AG04449 (cell line): ENCODE measurements at places on chromosomes 11 and 22.

- no peak for DNase-seq
Observed at GRCh38 chr11:75147875-75148263, 3.0 kb upstream of the SLCO2B1 start.

GRCh38 chr11:121576531-121576930, 123.8 kb upstream of the SORL1-AS1 start:
- DNase-seq, result no peak

DNA sequence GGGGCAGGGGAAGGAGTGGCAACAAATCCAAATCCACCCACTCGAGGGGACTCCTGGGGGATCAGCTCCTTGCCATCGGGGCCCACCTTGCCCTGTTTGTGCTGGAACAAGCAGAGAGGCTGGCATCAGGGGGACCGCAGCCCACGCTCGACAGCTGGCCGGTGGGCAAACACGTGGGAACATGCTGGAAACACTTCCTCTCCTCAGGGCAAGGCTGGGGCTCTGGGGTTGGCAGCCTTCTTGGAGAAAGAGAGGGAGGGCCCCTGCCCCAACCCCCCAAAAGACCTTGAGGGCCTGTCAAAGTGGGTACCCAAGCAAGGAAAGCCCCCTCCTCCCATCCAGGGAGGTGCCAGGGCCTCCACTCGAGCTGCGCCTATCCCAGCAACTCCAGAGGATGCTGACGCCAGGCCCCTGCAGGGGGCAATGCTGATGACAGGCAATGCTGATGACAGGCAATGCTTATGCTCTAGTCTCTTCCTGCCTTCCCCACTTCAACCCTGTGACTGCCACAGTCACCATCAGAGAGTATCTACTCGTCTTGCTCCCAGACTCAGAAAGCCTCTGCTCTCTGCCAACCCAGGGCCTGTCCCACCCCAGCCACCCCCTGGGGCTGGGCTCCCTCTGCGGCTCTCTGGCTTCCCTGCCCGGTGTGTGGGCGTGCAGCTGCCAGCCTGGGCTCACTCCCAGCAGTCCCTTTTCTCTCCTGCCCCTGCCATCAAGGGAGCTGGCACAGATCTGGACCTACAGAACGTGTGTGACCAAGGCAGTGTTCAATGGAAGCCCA, 6.0 kb downstream of the ESS2 start:
- DNase-seq, result no peak

DNA sequence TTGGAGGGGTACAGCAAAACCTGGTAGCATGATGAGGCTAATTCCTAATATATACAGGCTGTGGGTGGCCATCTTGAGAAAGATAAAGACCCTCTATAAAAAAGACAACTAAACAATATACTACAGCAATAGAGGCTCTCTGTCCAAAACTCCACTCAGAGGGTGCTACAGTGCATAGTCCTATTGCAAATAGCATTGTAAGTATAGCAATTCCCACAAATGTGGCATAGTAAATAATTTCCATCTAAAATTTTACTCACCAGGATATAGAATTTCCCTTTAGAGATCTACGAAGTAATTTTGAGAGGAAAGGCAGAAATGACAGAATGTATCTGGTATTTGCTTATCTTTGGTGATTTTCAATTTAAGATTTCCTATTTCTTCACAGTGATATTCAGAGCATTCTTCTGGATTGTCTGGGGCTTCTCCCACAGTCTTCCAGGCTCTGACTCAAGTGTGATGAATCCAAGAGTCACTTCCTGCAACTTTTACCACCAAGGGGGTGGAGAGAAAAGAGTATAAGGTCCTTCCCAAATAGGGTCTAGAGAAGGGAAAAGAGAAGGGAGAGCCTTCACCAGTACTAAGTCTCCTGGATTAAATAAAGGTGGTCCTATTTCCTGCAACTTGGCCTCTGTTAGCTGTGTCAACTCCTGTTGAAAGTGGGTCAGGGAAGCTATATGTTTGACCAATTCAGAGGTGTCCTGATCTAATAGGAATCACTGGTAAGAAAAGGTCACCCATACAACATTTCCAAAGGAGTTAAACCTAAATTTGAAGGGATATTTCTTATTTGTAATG, 1054.7 kb upstream of the CNTN5 start:
- peak; percentile 90 for DNase-seq

- DNase-seq, result no peak
Observed at GRCh38 chr11:27139742-27140367, 99.2 kb downstream of the BBOX1 start.

DNA sequence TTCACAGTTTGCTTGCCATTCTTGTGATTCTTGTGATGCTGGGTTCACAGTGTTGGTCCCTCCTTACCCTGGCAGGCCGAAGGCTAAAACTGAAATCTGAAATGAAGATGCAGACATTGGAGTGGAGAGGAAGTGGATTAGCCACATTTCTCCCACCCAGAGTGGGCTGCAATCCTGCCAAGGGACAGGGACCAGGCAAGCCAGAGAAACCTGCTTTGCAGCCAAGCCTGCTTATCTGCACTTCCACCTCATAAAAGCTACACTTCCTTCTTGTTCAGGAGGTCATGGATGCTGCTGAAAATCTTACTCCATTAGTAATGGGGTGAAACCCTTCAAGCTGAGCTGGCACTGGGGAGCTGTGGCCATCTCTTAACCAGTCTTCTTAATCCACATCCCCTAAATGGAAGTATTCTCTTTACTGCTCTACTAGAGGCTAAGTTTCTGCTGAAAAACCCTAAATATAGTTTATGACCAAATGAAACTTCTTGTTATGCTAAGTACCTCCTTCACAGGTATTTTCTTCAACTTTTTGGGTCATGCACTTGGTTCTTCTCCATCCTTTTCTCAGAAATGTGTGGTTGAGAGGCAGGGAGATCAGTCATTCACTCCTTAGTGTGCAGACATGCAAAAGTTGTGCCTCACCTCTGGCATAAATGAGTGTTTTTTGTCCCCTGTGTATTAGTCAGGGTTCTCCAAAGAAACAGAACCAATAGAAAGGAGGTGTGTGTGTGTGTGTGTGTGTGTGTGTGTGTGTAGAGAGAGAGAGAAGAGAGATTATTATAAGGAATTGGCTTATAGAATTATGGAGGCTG, 133.9 kb upstream of the BMAL1 start:
- DNase-seq, result no peak

- DNase-seq, result no peak
Observed at GRCh38 chr11:34203377-34203871, 98.0 kb downstream of the NAT10 start.

- DNase-seq, result no peak
Observed at GRCh38 chr11:4830346-4830745, 9.2 kb downstream of the OR51F2 start.

DNA sequence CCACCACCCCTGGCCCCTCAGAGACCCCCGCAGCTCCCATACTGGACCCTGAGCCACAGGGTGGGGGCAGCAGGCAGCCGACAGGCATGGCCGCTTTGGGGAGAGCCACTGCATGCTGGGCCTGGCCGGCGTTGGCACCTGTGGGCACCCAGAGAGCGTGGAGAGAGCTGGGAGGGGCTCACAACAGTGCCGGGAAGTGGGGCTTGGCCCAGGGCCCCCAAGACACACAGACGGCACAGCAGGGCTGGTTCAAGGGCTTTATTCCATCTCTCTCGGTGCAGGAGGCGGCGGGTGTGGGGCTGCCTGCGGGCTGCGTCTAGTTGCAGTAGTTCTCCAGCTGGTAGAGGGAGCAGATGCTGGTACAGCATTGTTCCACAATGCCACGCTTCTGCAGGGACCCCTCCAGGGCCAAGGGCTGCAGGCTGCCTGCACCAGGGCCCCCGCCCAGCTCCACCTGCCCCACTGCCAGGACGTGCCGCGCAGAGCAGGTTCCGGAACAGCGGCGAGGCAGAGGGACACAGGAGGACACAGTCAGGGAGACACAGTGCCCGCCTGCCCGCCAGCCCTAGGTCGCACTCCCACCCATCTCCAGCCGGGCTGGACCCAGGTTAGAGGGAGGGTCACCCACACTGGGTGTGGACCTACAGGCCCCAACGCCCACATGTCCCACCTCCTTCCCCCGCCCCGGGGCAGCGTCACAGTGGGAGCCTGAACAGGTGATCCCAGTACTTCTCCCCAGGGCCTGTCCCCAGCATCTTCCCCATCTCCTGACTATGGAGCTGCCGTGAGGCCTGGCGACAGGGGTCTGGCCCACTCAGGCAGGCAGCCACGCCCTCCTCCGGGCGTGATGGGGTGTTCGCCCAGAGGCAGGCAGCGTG, 1.2 kb downstream of the INS start:
- no peak for DNase-seq

GRCh38 chr22:30435674-30436126, 10.1 kb downstream of the MTFP1 start:
- no peak for DNase-seq

DNA sequence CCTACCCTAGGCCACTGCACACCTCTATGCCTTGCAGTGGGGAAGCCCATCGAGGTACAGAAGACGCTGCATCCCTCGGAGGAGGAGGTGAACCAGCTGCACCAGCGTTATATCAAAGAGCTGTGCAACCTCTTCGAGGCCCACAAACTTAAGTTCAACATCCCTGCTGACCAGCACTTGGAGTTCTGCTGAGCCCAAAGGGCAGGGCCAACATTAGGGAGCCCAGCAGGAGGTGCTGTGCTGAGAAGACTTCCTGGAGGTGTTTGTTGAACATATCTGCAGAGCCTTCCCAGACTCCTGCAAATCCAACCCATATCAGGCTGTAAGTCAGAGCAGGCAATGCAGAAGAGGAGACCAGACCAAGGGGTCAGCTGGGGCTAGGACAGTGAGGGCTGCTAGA, 13.5 kb downstream of the MOGAT2 start:
- DNase-seq, result no peak

- no peak for DNase-seq
Observed at GRCh38 chr11:66328302-66329144, 7.7 kb downstream of the RIN1 start.

GRCh38 chr22:37229012-37229804, 14.9 kb downstream of the RAC2 start:
- DNase-seq, result no peak

- no peak for DNase-seq
Observed at GRCh38 chr11:16833026-16833425, 94.6 kb downstream of the C11orf58 start.

- DNase-seq, result no peak
Observed at GRCh38 chr11:73983741-73984538, 1.3 kb upstream of the UCP2 start.

DNA sequence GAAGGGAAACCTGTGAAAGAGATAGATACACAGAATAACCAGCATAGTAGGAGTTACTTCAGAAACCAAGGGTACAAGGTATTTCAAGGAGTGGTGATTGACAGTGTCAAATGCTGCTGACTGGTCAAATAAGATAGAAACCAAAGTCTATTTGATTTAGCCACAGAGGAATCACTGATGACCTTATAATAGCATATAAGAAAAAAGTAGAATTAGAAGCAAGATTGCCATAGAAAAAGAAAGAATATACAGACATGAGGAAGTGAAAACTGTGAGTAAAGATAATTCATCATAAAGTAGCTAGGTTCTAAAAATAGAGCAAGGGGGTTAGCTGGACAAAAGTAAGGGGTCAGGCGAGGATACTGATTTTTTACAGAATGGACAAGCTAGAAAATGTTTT, 14.2 kb downstream of the ZBTB44 start:
- DNase-seq, result no peak

GRCh38 chr11:105458071-105458470, 151.8 kb upstream of the GRIA4 start:
- no peak for DNase-seq

DNA sequence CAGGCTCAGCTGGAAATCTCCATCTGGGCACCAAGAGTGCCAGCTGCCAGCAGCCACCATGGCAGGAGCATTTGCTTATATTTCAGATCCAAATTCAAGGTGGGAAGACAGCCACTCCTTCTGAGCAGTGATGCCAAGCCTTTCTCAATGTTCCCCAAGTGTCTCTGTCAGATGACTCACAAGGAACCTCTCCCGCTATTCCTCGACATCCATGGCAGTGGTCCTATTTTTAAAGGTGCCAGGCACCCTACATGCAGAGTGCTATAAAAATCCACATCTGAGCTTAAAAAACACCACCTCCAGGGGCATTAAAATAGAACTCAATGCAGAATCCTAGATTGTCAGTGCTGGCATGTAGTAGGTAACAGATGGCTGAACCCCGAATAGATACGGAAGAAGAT, 112.1 kb downstream of the SLC1A2 start:
- no peak for DNase-seq

DNA sequence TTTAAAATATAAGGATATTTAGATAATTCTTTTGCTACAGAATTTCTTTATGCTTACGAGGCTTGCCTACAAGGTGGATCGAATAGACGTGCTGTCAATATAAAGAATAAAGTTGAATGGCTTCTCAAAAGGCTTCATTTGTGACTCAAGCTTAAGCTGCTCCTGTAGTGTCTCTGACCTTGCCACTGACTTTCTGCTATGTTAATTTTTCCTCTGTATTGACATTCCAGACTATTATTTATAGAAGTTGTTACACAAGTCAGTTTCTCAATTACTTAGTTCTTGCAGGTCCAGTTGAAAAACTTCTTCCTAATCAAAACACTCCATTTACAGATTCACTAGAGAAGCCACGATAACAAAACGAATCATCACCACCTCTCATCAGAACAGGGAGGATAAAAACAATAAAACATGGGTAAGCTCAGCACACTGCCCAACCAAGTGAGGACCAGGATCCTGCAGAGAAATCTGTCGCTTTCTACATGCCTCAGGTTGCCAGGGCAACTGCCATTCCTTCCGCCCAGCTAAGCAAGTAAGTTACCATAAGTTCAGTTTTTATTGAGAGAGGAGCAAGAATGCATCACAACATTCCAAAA, 39.0 kb upstream of the CHKA start:
- no peak for DNase-seq

DNA sequence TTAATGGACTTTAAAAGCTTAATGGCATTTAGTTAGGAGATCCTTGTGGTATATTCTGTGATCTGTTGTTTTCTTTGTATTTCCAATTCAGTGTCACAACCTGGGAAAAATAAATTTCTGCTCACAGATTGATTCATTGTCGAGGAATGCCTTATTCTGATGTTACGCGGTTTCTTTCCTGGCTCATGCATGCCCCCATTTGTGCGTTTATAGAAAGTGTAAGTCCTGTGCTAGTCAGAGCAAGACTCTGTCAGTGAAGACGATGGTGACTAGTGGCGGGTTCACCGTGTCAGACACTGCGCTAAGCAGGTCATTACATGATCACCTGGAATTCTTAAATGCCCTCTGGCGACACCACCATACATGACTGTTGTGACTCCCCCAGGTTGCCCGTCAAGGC, 169.4 kb downstream of the TBC1D22A start:
- DNase-seq, result no peak

- DNase-seq, result no peak
Observed at GRCh38 chr11:5818245-5818886, 9.6 kb downstream of the OR52N2 start.

DNA sequence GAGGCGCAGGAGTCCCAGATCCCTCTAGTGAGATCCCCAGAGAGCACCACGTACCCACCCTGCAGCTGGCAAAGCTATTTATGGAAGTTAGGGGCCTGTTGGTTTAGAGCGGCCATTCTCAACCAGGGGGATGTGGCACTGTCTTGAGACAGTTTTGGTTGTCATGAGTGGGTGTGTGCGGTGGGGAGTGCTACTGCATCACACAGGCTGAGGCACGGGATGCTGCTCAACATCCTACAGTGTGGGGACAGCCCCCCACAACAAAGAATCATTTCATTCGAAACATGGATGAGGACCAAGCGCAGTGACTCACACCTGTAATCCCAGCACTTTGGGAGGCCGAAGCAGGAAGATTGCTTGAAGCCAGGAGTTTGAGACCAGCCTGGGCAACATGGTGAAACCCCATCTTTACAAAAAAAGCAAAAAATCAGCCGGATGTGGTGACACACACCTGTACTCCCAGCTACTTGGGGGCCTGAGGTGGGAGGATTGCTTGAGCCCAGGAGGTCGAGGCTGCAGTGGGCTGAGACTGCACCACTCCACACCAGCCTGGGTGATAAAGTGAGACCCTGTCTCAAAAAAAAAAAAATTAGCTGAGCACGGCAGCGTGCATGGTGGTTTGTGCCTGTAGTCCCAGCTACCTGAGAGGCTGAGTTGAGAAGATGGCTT, 28.2 kb downstream of the GGT5 start:
- DNase-seq, result no peak
